ENCODE measurements at places on chromosomes 6 and 20. TPM values are rescaled to one million over a fixed set of nuclear protein-coding genes. Genes with fewer than 3 reads are reported as not detected.

DNA sequence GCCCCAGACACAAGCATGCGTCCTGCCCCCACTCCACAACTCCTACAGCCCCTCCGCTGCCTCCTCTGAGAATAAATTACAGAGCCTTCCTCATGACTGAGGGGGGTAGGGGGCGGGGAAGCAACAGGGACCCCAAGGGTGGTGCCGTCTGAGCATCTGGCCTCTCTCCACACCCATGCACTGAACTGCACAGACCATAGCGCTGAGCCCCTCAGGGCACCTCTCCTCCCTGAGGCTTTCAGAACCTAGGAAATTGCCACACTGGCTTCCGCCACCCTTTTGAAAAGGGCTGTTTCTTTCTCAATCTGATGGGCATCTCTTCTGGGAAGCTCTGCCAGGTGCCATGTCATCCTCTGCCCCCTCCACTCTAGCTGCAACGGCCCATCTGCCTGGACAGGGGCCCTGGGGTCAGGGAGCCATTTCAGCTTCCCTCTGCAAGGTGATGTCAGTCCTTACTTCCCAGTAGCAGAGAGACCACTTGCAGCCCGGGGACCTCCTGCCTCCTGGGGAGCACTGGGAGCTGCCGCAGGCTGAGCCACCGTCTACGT is 2.5 kb downstream of the CST7 start:
- no peaks in the 10 kb centered on the region for H3K4me1 ChIP-seq
- no peak for DNase-seq
- H3K36me3 ChIP-seq: no peaks in the 10 kb centered on the region
- H3K27me3 ChIP-seq: no peaks in the 10 kb centered on the region
- H3K27ac ChIP-seq: no peak overlapping the region

- DNase-seq: no peak
- no peak overlapping the region for H3K27ac ChIP-seq
- no peaks in the 10 kb centered on the region for H3K27me3 ChIP-seq
- H3K4me3 ChIP-seq: no peak overlapping the region
- H3K36me3 ChIP-seq: no peaks in the 10 kb centered on the region
- no peaks in the 10 kb centered on the region for H3K4me1 ChIP-seq
Observed at GRCh38 chr6:137737836-137738596, 129.0 kb upstream of the TNFAIP3 start.

- H3K4me3 ChIP-seq: no peak overlapping the region
- no peak for DNase-seq
- H3K4me1 ChIP-seq: no peaks in the 10 kb centered on the region
- no peaks in the 10 kb centered on the region for H3K36me3 ChIP-seq
- H3K27ac ChIP-seq: no peak overlapping the region
Observed at GRCh38 chr6:14772188-14772587, 473.7 kb upstream of the JARID2 start.

DNA sequence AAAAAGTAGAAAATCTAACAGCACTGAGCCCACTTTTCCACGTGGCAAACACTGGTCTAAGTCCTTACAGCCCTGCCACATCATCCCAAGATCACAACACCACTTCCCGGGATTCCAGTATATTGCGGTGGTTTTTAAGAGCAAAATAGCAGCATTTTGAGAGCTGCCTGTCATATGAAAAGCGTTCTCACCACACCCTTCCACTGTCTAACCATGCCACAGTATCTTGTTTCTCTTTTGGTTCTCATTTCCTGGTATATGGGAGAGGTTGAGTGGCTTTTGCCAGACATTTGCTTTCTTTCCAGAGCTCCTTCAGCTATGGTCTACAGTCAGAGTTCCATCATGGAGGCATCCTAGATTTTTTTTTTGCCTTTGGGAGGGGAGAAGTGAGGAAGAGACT is 243.0 kb downstream of the TSHZ2 start:
- no peak overlapping the region for H3K27ac ChIP-seq
- no peaks in the 10 kb centered on the region for H3K27me3 ChIP-seq
- no peak for DNase-seq
- H3K4me1 ChIP-seq: no peaks in the 10 kb centered on the region

DNA sequence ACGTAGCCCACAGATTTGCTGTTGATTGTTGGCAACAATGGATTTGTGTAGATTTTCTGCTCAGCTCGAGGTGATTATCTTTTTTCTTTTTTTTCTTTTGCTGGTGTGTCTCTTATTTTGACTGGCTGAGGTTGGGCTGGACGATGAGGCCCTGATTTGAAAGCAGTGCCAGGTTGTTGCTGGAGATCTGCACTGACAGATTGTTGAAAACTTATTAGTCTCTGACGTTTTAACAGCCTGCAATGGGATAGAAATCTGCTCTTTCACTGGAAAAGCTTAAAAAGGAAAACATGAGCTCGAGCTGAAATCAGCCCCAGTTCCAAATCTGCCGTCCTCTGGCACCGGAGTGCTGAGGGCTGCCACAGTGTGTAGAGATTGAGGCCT is 87.7 kb downstream of the PDE7B start:
- H3K36me3 ChIP-seq: no peaks in the 10 kb centered on the region
- H3K4me3 ChIP-seq: no peak overlapping the region
- H3K4me1 ChIP-seq: no peaks in the 10 kb centered on the region
- H3K27me3 ChIP-seq: no peaks in the 10 kb centered on the region
- no peak overlapping the region for H3K27ac ChIP-seq

- DNase-seq: no peak
- H3K27ac ChIP-seq: no peak overlapping the region
- no peaks in the 10 kb centered on the region for H3K27me3 ChIP-seq
- no peaks in the 10 kb centered on the region for H3K4me1 ChIP-seq
- H3K4me3 ChIP-seq: no peak overlapping the region
- H3K36me3 ChIP-seq: no peaks in the 10 kb centered on the region
Observed at GRCh38 chr6:17233531-17233930, 47.6 kb upstream of the RBM24 start.

DNA sequence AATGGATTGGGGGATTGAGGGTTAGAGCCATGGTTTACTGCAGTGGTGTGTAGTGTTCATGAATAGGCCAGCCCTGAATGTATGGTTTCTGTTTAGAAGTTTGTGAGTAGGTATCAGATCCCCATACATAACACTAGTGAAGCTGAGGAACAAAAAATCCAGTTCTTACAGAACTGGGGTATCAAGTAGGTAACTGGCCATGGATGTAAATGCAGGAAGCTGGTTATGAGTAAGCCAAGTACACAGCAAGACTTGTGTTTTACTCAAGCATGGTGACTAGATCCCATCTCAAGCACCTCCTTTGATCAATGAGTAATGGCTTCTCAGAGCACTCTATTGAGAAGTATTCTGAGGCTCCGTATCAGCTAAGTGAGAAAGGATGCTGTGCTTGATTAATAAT is 613.7 kb upstream of the FLRT3 start:
- no peak overlapping the region for H3K4me3 ChIP-seq
- no peaks in the 10 kb centered on the region for H3K27me3 ChIP-seq
- DNase-seq: no peak
- H3K36me3 ChIP-seq: no peaks in the 10 kb centered on the region
- peaks cover 1% of the 10 kb centered on the region for H3K4me1 ChIP-seq

- H3K27ac ChIP-seq: peak overlapping the region; percentile 35
- peaks cover 4% of the 10 kb centered on the region for H3K27me3 ChIP-seq
- peak; percentile 80 for DNase-seq
- H3K4me3 ChIP-seq: peak overlapping the region; percentile 55
- H3K4me1 ChIP-seq: no peaks in the 10 kb centered on the region
Observed at GRCh38 chr6:68635706-68636513, 828 bp downstream of the ADGRB3 start.

- no peak overlapping the region for H3K4me3 ChIP-seq
- peaks cover 4% of the 10 kb centered on the region for H3K27me3 ChIP-seq
- no peaks in the 10 kb centered on the region for H3K4me1 ChIP-seq
- no peak for DNase-seq
- H3K36me3 ChIP-seq: no peaks in the 10 kb centered on the region
Observed at GRCh38 chr20:19435316-19435715, 222.9 kb downstream of the SLC24A3 start.

GRCh38 chr6:70379473-70380013 is 33.8 kb upstream of the FAM135A start:
- H3K36me3 ChIP-seq: no peaks in the 10 kb centered on the region
- H3K27me3 ChIP-seq: no peaks in the 10 kb centered on the region
- no peaks in the 10 kb centered on the region for H3K4me1 ChIP-seq
- no peak overlapping the region for H3K4me3 ChIP-seq

DNA sequence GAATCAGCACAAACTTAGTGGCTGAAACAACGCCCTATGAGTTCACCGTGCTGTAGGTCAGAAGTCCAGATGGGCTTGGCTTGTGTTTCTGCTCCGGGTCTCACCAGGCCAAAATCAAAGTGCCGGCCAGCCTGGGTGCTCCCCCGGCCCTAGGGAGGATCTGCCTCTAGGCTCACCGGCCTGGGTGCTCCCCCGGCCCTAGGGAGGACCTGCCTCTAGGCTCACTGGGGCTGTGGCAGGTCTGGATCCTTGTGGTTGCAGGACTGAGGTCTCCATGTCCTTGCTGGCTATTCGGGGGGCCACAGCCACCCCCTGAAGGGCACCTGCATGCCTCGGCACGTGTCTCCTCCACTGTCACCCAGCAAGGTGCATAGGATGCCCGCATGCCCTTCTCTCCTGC is 216.3 kb downstream of the TAF4 start:
- H3K4me3 ChIP-seq: no peak overlapping the region
- DNase-seq: no peak
- no peaks in the 10 kb centered on the region for H3K27me3 ChIP-seq
- no peaks in the 10 kb centered on the region for H3K4me1 ChIP-seq
- H3K27ac ChIP-seq: no peak overlapping the region
- H3K36me3 ChIP-seq: peaks cover 4% of the 10 kb centered on the region

GRCh38 chr6:27631609-27631916 is 158.7 kb upstream of the ZNF184 start:
- H3K27ac ChIP-seq: no peak overlapping the region
- H3K4me1 ChIP-seq: no peaks in the 10 kb centered on the region
- H3K4me3 ChIP-seq: no peak overlapping the region
- DNase-seq: no peak

GRCh38 chr6:74319292-74319691 is 623.3 kb downstream of the CD109 start:
- H3K36me3 ChIP-seq: no peaks in the 10 kb centered on the region
- no peaks in the 10 kb centered on the region for H3K4me1 ChIP-seq
- DNase-seq: no peak
- no peaks in the 10 kb centered on the region for H3K27me3 ChIP-seq
- H3K27ac ChIP-seq: no peak overlapping the region

GRCh38 chr20:32539026-32539816 is 45.9 kb downstream of the NOL4L start:
- no peaks in the 10 kb centered on the region for H3K36me3 ChIP-seq
- H3K27ac ChIP-seq: no peak overlapping the region
- DNase-seq: no peak

DNA sequence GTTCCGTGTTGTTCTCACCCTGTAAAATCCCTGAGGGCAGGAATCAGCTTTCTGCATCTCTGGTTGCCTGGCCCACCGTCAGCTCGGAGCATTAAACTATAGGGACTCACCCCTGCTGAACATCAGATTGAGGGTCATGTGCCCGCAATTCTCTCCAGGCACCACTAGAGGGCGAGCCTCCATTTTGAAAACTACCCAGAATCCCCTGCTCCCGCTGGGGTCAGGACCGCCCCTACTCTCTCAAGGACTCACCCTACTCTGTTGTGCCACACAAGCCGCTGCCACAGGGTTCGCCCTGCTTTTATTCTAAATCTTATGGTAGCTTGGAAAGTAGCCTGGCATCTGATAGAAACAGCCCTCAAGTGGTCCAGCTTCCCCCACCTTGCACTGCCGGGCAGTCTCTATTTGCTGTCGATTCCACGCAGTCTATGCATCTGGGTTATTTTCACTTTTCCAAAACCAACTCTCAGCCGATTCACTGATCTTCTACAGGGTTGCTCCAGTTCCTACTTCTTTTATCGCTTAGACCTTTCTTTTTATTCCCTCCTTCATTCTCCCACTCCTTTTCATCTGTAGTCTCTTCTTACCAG is 244.1 kb upstream of the QKI start:
- H3K36me3 ChIP-seq: no peaks in the 10 kb centered on the region
- no peak for DNase-seq
- H3K4me3 ChIP-seq: no peak overlapping the region
- no peaks in the 10 kb centered on the region for H3K4me1 ChIP-seq
- no peak overlapping the region for H3K27ac ChIP-seq
- H3K27me3 ChIP-seq: no peaks in the 10 kb centered on the region

- no peak for DNase-seq
- H3K27me3 ChIP-seq: no peaks in the 10 kb centered on the region
- H3K27ac ChIP-seq: no peak overlapping the region
- no peaks in the 10 kb centered on the region for H3K4me1 ChIP-seq
- no peaks in the 10 kb centered on the region for H3K36me3 ChIP-seq
Observed at GRCh38 chr6:116444092-116444491, 17.1 kb upstream of the CALHM6 start.

DNA sequence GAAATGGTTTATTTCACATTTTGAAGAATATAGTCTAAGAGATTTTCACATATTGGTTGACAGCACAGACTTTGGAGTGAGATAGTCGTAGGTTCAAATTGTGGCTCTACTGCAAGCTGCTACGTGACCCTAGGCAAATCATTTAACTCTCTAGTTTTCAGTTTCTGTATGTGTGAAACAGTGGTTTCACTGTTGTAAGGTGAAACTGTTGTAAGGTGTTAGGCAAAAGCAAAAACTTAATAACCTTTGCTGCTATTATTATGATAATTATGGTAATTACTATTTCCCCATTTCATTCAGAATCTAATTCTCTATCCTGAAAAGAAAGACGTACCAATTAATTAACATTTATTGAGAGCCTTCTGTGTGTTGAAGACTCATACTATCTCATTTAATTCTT is 144.2 kb downstream of the REV3L start:
- no peak overlapping the region for H3K4me3 ChIP-seq
- no peak overlapping the region for H3K27ac ChIP-seq
- peaks cover 18% of the 10 kb centered on the region for H3K36me3 ChIP-seq

GRCh38 chr6:162942866-162943265 is 215.1 kb downstream of the PACRG start:
- no peaks in the 10 kb centered on the region for H3K36me3 ChIP-seq
- no peak for DNase-seq
- H3K4me1 ChIP-seq: no peaks in the 10 kb centered on the region
- H3K4me3 ChIP-seq: no peak overlapping the region
- no peak overlapping the region for H3K27ac ChIP-seq
- H3K27me3 ChIP-seq: no peaks in the 10 kb centered on the region

The PLCB1 gene
- polyA plus RNA-seq: 1.6 TPM

The SLC52A3 gene
- 1.4 TPM for polyA plus RNA-seq

The MYBL2 gene
- polyA plus RNA-seq: 2.1 TPM

The BAK1 gene
- polyA plus RNA-seq: 25.6 TPM

The PPP1R14C gene
- 27.9 TPM for polyA plus RNA-seq

The STAU1 gene
- 41.9 TPM for polyA plus RNA-seq

The NKAIN4 gene
- polyA plus RNA-seq: not detected

The PRDM13 gene
- not detected for polyA plus RNA-seq

The KCNK5 gene
- 11.7 TPM for polyA plus RNA-seq

All from lung (tissue), 17 donors.